Prostate gland (tissue), 2 donors: ENCODE measurements at places on chromosomes 2 and 18. TPM values are rescaled to one million over a fixed set of nuclear protein-coding genes. Genes with fewer than 3 reads are reported as not detected.

- no peak for DNase-seq
Observed at GRCh38 chr18:65737471-65737955, 13.3 kb upstream of the CDH7 start.

- no peak for DNase-seq
Observed at GRCh38 chr2:237682856-237683670, 55.7 kb downstream of the LRRFIP1 start.

- no peak for DNase-seq
Observed at GRCh38 chr2:160077912-160078810, 15.7 kb upstream of the PLA2R1 start.

Gene PROC
- total RNA-seq: not detected

Gene CROCC2
- total RNA-seq: not detected

Gene PLGLB2
- not detected for total RNA-seq

Gene GPR35
- 3.3 TPM for total RNA-seq

Gene ARMC9
- total RNA-seq: 11.3 TPM

Gene GBX2
- total RNA-seq: 0.23 TPM

Gene TUBA3E
- total RNA-seq: 32.6 TPM
